ENCODE measurements at places on chromosomes 6 and 20.
A peak's percentile ranks its signal among the peaks of the same experiment; 100 is the strongest.

GRCh38 chr6:98775205-98775604 lies 59.2 kb upstream of the POU3F2 start:
- H3K4me1 ChIP-seq = no peaks in the 10 kb centered on the region
- no peak overlapping the region for H3K4me3 ChIP-seq
- H3K27me3 ChIP-seq = no peaks in the 10 kb centered on the region
- H3K27ac ChIP-seq = no peak overlapping the region

- no peak overlapping the region for H3K27ac ChIP-seq
- no peaks in the 10 kb centered on the region for H3K4me1 ChIP-seq
- H3K27me3 ChIP-seq = no peaks in the 10 kb centered on the region
- DNase-seq = no peak
These were observed 63.4 kb upstream of the NHSL1 start for GRCh38 chr6:138562691-138563090.

GRCh38 chr6:44269921-44270525 lies at the start of gene TMEM151B:
TMEM151B (plus strand) TSS chr6:44270450; CDS start chr6:44270743, 293 bp downstream.
- H3K36me3 ChIP-seq = no peaks in the 10 kb centered on the region
- DNase-seq = peak; percentile 64
- H3K4me1 ChIP-seq = no peaks in the 10 kb centered on the region
- no peak within 1 kb of the TSS for H3K27ac ChIP-seq
- H3K27me3 ChIP-seq = no peaks in the 10 kb centered on the region

GRCh38 chr20:58853976-58854637 lies 1.6 kb downstream of the GNAS start:
- no peaks in the 10 kb centered on the region for H3K36me3 ChIP-seq
- no peaks in the 10 kb centered on the region for H3K27me3 ChIP-seq
- no peak overlapping the region for H3K4me3 ChIP-seq
- no peaks in the 10 kb centered on the region for H3K4me1 ChIP-seq
- no peak for DNase-seq
- H3K27ac ChIP-seq = no peak overlapping the region

DNA sequence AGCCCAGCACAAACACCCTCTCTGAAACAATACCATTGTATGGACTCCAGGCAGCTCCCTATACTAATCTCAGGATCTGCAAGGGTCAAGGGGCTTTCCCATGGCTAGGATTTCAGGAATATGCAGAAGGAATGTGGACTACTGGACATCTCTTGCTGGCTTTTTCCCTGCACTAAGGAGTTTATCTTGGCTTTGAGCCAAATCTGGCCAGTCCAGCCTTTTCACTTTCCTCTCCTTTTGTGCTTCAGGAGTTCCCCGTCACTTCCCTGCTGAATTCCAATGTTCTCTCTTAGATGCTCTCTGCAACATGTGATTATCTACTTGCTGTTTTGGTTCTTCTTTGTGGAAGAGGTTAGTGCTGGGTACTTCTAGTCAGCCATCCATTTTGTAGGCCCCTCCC lies 568.2 kb downstream of the HDGFL1 start:
- H3K27me3 ChIP-seq = no peaks in the 10 kb centered on the region
- no peak overlapping the region for H3K27ac ChIP-seq
- no peaks in the 10 kb centered on the region for H3K36me3 ChIP-seq
- H3K4me1 ChIP-seq = no peaks in the 10 kb centered on the region

GRCh38 chr6:128667339-128667858 lies 147.0 kb upstream of the PTPRK start:
- no peak for DNase-seq
- no peaks in the 10 kb centered on the region for H3K4me1 ChIP-seq
- no peak overlapping the region for H3K27ac ChIP-seq
- H3K27me3 ChIP-seq = no peaks in the 10 kb centered on the region
- H3K36me3 ChIP-seq = no peaks in the 10 kb centered on the region

DNA sequence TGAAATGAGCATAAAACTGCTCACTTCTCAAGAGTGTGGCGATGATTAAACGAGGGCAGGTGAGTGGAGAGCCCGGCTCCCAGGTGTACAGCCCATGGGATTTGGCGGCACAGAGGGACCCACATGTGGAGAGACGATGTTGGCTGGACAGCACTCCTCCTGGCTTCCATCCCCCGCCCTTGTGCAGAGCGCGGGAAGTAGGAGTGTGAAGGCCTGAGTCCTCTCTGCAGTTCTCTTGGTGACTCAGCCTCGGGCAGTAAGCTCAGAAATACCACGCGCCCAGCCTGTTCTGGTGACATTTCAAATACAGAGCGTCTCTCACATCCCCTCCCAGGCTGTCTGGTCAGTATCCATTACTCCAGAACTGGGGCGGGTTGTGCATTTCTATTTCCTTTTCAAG lies 94.2 kb upstream of the SRSF6 start:
- H3K4me1 ChIP-seq = no peaks in the 10 kb centered on the region
- no peak for DNase-seq
- H3K27ac ChIP-seq = no peak overlapping the region
- H3K4me3 ChIP-seq = no peak overlapping the region

- no peaks in the 10 kb centered on the region for H3K4me1 ChIP-seq
- H3K36me3 ChIP-seq = no peaks in the 10 kb centered on the region
- H3K27ac ChIP-seq = no peak overlapping the region
These were observed 44.6 kb downstream of the NPEPL1 start for GRCh38 chr20:58737198-58737597.

GRCh38 chr6:27281105-27281539 lies 31.0 kb downstream of the POM121L2 start:
- H3K4me1 ChIP-seq = no peaks in the 10 kb centered on the region
- H3K27ac ChIP-seq = no peak overlapping the region
- no peaks in the 10 kb centered on the region for H3K36me3 ChIP-seq
- peaks cover 2% of the 10 kb centered on the region for H3K27me3 ChIP-seq
- H3K4me3 ChIP-seq = no peak overlapping the region
- DNase-seq = no peak

- H3K27ac ChIP-seq = no peak overlapping the region
- H3K27me3 ChIP-seq = no peaks in the 10 kb centered on the region
- no peaks in the 10 kb centered on the region for H3K4me1 ChIP-seq
- no peak overlapping the region for H3K4me3 ChIP-seq
- H3K36me3 ChIP-seq = no peaks in the 10 kb centered on the region
These were observed 580.3 kb downstream of the PRKN start for GRCh38 chr6:162147281-162147680.

DNA sequence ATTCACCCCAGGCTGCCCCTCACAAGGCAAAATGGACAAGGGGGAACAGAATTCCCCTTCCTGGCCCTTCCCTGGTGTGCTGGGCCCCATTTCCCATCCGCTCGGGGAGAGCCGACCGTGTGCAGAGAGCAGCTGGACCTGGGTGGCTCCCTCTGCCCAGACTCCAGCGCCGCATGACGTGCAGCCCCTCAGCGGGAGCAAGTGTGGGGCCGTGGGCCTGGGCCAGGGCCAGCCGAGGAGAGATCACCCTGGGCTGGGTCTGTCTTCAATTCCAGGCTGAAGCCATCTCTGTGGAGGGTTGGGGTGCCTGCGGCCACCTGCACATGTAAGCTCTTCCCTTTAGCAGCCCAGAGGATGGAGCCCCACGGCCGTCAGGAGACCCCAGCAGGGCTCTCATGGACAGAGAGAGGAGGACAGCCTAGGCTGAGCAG lies 241.8 kb downstream of the TTLL2 start:
- no peaks in the 10 kb centered on the region for H3K4me1 ChIP-seq
- no peak overlapping the region for H3K27ac ChIP-seq
- H3K4me3 ChIP-seq = no peak overlapping the region
- H3K27me3 ChIP-seq = no peaks in the 10 kb centered on the region

GRCh38 chr6:151877458-151877857 lies 70.0 kb downstream of the ESR1 start:
- no peaks in the 10 kb centered on the region for H3K36me3 ChIP-seq
- no peaks in the 10 kb centered on the region for H3K27me3 ChIP-seq
- H3K27ac ChIP-seq = no peak overlapping the region
- no peak overlapping the region for H3K4me3 ChIP-seq
- DNase-seq = no peak
- no peaks in the 10 kb centered on the region for H3K4me1 ChIP-seq

DNA sequence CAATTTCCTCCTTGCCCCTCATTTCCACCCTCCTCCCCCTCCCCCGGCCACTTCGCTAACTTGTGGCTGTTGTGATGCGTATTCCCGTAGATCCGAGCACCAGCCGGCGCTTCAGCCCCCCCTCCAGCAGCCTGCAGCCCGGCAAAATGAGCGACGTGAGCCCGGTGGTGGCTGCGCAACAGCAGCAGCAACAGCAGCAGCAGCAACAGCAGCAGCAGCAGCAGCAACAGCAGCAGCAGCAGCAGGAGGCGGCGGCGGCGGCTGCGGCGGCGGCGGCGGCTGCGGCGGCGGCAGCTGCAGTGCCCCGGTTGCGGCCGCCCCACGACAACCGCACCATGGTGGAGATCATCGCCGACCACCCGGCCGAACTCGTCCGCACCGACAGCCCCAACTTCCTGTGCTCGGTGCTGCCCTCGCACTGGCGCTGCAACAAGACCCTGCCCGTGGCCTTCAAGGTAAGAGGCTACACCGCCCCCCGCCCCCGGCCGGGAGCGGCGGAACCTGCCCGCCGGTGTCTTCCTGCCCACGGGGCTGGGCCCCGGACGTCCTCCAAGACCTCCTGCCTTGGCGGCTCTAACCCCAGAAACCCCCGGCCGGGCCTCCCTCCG lies 44.9 kb upstream of the SUPT3H start:
- peak; percentile 68 for DNase-seq
- H3K27me3 ChIP-seq = no peaks in the 10 kb centered on the region
- H3K27ac ChIP-seq = no peak overlapping the region
- no peaks in the 10 kb centered on the region for H3K4me1 ChIP-seq

DNA sequence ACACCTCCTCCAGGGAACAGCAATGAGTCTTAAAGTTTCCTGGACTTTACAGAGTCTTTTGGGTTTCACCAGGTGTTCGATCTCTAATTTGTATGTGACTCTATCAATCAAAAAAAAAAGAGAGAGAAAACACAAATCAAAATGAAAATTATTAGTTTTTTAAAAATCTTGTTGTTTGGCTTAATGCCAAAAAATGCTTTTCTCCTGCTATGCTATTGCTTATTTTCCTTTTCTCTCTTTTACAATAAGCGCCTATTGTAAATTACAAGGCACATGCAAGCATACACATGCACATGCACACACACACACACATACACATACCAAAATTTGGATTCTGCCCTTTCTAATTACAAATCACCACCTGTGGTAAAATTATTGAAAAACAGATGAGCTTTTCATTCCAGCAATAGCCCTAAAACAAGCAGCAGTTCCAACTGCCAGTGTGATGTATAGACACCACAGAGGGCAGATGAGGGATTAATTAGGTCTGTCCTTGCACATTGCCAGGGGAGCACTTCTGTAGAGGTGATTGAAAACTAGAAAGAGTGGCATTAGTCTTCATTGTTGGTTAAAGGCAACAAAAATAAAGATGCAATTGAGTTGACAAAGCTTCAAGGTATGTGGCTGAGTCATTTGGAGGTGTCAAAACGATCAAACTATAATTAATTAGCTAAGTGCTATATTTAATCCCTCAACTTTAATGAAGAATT lies 631.7 kb downstream of the TFAP2B start:
- H3K4me1 ChIP-seq = no peaks in the 10 kb centered on the region
- no peak overlapping the region for H3K4me3 ChIP-seq

GRCh38 chr6:132003516-132004178 lies 52.5 kb upstream of the CCN2 start:
- no peaks in the 10 kb centered on the region for H3K36me3 ChIP-seq
- no peaks in the 10 kb centered on the region for H3K27me3 ChIP-seq
- DNase-seq = no peak
- H3K27ac ChIP-seq = no peak overlapping the region

DNA sequence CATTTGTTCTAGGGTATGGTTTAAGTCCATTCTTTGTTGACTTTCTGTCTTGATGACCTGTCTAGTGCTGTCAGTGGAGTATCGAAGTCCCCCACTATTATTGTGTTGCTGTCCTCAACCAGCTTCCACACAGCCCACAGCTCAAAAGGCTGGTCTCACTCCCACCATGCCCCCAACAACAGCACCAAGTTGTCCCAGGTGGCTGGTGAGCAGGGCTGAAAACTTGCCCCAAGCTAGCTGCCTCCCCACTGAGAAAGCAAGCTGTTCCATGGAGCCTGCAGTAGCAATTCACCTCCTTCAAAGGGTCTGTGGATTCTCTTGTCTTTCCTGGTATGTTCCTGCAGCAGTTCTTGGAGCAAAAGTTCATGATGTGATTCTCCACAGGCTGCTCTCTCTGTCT lies 221.0 kb downstream of the SYNDIG1 start:
- no peak overlapping the region for H3K27ac ChIP-seq
- H3K27me3 ChIP-seq = no peaks in the 10 kb centered on the region
- H3K4me1 ChIP-seq = no peaks in the 10 kb centered on the region

DNA sequence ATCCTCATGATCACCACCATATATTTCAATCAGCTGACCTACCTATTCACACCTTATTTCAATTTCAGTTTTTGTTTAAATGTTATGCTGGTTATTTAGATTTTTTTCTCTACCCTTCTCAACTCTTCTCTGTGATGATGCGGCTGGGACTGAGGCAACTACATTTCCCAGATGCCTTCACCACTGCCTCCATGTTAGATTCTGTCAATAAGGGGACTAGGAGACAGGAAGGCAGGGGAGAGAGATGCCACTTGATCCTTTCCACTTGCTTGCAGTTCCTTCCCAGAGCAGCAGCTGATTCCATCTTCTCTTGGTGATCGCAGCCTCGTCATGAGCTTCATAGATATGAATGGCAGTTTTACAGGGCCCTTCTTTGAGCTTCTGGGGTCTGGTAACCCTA lies 33.5 kb upstream of the POU3F2 start:
- H3K27me3 ChIP-seq = no peaks in the 10 kb centered on the region
- no peak overlapping the region for H3K27ac ChIP-seq
- H3K4me1 ChIP-seq = no peaks in the 10 kb centered on the region
- H3K4me3 ChIP-seq = no peak overlapping the region
- DNase-seq = no peak
- H3K36me3 ChIP-seq = no peaks in the 10 kb centered on the region

DNA sequence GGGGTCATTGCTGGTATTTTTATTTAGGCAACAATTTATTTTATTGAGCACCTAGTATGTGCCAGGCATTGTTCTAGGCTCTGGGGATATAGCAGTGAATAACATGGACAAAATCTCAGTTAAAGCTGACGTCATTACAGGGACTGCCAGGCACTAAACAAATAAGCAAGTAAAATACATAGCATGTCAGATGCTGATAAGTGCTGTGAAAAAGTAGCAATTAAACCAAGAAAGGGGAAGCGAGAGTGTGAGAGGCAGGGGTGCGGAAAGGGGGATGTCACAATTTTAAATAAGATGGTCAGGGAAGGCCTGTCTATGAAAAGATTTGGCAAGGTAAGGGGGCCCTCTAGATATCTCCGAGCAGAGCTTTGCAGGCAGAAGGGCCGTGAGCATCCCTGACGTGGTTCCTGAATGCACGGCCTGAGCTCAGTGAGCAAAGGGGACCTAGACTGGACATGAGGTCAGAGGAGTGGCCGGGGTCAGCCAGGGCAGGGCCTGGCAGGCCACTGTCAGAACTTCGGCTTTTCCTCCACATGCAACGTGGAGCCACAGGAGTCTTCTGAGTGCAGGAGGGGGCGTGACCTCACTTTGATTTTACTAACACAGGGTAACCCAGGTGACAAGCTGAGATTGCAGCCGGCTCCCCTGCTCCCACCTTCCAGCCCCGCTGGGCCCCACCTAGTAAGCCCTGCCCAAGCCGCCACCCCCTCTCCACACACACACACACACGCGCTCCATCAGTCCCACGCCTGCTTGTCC lies 24.2 kb upstream of the SIRPA start:
- no peaks in the 10 kb centered on the region for H3K4me1 ChIP-seq
- no peak for DNase-seq
- H3K27ac ChIP-seq = no peak overlapping the region
- no peaks in the 10 kb centered on the region for H3K36me3 ChIP-seq
- H3K4me3 ChIP-seq = no peak overlapping the region

- H3K4me3 ChIP-seq = no peak overlapping the region
- no peaks in the 10 kb centered on the region for H3K27me3 ChIP-seq
- no peaks in the 10 kb centered on the region for H3K4me1 ChIP-seq
- DNase-seq = no peak
These were observed 2.8 kb upstream of the KCNQ2 start for GRCh38 chr20:63475209-63475608.

GRCh38 chr6:143478479-143479062 lies 28.0 kb downstream of the PEX3 start:
- no peak overlapping the region for H3K27ac ChIP-seq
- no peaks in the 10 kb centered on the region for H3K4me1 ChIP-seq
- H3K4me3 ChIP-seq = no peak overlapping the region
- H3K27me3 ChIP-seq = no peaks in the 10 kb centered on the region

All from aorta (tissue), 5 donors.